ENCODE measurements at places on chromosomes 11 and 22.

DNA sequence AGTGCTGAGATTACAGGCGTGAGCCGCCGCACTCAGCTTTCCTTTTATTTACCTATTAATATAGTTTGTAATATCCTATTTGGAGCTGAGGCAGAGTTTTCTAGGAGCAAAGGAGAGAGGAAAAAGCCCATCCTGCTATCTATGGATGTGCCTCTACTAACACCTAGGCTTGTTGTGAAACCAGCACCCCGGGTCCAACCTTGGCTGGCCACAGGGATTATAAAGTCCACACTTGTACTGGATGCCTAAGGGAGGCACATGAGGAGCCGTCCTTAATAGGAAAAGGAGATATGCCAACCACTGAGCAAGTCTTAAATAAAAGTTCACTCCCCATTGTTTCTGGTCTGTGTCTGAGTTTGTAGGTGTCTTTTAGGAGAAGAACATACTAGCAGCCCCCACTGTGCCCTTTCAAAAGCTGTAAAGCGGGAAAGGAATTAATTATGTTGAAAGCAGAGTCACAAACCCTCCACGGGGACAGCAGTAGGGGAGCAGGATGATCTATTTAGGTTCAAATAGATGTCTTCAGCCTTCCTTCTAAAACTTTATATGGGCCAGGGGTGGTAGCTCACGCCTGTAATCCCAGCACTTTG is 29.3 kb downstream of the RRP7A start:
- DNase-seq = no peak

DNA sequence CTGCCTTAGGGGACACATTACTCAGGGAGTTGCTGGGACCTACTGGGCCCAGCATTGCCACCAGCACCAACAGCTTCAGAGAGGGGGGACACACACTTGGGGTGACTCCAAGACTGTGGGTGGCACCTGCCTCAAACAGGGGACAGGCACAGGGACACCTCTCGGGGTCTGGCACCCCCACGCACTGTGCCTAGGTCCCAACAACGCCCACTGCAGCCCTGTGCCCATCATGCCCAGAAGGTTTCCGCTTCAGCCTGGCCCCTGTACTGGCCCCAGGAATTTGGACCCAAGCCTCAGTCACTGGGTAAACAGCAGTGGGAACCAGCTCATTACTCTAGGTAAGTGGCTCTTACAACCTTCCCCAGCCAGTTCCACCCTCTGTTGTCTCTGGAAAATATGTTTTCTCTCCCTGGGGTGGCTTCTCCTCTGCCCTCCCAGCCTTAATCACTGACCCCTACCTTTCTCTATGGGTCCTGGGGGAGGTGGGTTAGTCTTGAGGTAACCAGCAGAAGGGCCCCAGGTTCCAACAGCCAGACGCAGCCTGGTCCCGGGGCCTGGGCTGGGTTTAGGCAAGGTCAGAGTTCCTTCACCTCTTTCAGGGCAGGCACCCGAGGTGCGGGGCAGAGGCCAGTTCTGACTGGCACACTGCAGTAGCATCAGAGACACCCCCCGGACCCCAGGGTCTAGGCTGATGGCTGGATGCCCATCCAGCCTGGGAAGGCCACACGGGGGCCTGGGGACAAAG is 123.6 kb downstream of the MED15 start:
- DNase-seq = no peak

DNA sequence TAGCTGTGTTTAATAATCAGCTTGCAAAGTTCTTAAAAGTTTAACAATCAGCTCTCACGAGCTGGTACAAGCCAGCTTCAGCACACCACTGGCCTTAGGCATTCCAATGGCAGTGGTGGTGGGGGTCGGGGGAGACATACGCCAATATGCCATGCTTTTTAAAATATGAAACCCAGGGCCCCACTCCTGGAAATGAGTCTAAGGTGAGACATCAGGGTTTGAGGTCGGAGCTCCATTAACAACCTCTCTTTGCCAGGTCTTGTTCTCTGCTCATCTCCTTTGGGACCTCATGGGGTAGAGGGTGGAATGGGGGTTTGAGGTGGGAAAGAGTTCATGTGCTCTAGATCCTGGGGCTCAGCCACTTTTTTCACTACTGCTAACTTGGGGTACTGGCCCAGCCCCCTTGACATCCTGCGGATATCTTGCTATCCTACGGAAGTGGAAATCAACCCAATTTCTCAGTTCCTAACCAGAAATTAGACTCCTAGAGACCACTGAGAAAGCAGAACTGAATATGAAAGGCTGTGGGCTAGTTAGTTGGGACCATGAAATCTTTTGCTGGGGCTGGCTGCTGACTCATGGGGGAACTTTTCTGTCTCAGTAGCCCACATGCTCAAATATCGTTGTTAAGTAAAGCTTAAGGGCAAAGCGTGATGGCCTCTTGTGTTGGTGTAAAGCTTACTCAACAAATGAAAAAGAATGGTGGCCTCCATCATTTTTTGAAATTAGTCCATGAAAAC is 90.1 kb downstream of the PDHX start:
- peak; percentile 85 for DNase-seq

- DNase-seq = no peak
These were observed 5.7 kb downstream of the APOBEC3D start for GRCh38 chr22:39026509-39027150.

DNA sequence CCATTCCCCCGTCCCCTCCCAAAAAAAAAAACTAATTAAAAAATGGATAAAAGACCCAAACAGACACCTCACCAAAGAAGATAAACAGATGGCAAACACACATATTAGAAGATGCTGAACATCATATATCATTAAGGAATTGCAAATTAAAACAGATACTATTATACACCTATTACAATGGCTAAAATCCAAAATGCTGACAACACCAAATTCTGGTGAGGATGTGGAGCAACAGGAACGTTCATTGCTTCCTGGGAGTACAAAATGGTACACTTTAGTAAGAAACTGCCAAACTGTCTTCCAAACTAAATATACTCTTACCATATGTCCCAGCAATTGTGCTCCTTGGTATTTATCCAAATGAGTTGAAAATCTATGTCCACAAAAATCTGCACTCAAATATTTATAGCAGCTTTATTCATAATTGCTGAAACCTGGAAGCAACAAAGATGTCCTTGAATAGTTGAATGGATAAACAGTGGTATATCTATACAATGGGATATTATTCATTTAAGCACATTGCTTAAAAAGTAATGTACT is 19.9 kb downstream of the NAGA start:
- no peak for DNase-seq

DNA sequence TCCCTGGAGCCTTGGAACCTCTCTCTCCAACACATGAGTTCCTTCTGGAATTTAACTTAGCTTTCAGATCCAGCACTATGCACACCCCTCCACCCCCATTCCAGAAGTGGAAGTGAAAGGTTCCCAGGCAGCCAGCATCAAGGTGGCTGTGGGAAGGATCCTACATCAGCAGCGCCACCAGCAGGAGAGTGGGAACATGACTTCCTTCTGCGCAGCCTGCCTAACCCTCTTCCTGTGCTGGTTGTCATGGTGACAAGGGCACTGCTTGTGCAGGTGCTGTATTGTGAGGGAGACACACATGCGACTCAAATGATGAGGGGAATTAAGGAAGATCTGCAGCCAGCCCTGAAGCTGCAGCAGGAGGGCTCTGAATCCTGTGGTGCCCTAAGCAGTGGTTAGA is 904.5 kb upstream of the API5 start:
- DNase-seq = no peak

DNA sequence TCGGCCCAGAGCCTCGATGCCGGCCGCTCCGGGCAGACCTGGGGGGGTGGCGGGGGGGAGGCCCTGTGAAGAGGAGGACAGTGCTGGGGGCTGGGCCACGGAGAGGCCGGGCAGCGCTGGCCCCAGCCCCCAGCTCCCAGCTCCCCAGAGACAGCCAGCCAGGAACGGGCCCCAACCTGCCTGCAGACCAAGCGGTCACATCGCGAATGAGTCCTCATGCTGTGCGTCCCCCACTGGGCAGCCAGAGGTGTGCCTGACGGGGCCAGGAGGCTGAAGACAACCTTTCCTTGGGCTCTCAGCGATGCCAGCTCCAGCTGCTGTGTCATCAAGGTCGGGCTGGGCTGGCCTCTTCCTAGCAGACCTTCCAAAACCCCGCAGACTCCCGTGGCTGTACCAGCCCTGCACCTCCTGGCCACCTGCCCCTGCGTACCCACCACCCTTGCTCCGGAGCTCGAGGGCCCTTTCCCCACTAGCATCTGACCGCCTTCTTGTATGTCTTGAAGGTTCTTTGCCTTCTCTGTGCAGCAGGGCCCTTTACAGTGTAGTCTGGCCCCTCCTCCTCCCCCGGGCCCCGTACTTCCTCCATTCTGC is 88.4 kb downstream of the CDKN1C start:
- no peak for DNase-seq

DNA sequence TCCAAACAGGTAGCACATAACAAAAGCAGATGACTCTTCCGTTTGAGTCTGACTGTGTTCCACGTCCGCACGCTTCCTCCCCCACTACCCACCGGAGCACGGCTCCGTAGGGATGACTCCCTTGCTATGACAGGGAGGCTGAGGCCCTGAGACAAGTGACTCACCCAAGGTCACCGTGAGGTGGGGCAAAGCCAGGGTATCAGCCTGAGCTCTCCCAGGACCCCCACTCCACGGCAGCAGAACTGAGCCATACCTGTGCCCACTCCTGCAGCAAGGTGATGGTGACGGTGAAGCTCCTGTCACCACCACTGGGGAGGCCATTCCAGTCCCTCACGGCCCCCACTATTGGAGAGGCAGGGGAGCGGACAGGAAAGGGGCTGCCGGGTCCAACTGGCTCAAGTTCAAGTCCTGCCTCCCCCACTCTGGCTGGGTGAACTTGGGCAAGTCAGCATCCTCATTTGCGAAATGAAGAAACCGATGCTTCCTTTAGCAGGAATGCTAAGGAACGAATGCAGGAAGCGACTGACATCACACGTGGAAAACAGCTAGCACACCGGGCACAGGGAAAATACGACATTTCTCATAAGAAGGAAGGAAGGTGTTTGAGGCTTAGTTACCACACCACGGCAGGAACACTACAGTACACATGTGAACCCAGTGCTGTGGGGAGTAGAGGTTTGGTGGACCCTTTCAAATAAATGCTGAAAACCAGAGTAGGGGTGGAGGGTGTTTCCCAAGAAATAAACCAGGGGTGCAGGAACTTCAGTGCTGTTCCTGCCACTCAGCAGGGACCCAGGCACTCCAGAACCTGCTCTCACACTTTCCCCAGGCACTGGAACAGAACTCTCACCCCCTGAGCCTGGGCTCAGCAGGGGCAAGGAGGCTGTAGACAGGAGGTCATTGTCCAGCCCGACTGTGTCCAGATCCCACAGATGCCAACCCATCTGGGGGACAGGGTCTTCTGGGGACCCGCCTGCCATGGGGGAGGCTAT is 32.4 kb upstream of the CBX7 start:
- no peak for DNase-seq

DNA sequence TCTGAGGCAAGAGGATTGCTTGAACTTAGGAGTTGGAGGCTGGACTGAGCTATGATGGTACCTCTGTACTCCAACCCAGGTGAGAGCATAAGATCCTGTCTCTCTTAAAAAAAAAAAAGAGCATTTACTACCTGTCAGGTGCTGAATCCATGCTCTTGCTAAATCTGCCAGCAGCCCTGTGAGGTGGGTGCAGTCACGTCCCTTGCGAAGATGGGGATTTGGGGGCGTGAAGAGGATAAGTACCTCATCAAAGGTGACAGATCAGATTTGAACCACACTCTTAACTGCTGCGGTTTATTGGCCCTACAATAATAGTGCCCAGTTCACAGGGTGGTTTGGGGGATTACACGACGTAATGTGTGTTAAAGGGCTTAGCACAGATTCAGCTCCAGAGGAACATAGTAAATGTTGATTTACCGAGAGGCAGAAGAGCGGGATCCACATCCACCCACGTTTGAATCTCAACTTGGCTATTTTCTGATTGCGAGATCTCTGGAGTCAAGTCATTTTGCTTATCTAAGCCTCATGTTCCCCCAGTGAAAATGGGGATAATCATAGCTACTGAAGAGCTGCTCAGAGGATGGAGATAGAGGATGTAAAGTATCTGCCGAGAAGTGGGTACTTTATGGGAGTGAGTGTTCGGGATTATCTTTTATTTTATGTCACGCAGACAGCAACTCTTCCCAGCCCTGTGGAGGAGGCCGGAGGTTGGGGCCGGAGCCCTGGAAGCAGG is 28.1 kb upstream of the LRRC10B start:
- DNase-seq = no peak

GRCh38 chr11:85745626-85746025 is 59.6 kb upstream of the CCDC89 start:
- DNase-seq = no peak

- no peak for DNase-seq
These were observed 5.3 kb downstream of the BIRC3 start for GRCh38 chr11:102322560-102322959.

DNA sequence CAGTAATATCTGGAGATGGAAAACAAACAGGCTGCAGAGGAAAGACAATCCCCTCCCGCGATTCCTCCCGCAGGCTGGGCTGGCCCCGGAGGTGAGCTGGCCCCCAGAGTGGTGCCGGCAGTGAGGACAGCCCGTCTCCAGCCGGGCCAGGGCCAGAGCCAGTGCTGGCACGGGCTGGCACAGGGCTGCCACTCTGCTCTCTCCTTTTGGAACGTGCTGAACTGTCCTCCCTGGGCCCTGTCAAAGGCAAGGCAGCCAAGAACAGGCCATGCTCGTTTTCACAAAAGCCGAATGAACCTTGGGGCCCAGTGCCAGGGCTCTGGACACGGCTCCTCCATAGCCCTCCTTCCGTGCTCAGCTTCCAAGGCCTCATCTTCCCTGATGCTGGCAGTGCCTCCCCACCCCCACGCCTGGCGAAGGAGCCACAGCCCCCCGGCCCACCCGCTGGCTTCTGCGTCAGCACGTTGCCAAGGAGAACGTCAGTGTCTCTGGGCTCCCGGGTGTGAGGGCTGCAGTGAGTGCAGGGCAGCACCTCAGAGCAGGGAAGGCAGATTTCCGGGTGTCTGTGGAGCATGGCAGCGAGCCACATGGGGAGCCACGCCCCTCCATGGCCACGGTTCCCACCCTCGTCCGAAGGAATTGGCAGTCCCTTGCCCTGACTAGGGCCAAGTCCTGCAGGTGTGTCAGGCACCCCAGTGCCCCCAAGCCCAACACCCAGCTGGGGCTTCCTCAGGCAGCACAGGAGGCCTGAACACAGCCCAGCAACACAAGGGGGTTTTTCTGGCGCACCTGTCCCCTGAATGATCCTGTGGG is 28.6 kb downstream of the GNAZ start:
- no peak for DNase-seq

DNA sequence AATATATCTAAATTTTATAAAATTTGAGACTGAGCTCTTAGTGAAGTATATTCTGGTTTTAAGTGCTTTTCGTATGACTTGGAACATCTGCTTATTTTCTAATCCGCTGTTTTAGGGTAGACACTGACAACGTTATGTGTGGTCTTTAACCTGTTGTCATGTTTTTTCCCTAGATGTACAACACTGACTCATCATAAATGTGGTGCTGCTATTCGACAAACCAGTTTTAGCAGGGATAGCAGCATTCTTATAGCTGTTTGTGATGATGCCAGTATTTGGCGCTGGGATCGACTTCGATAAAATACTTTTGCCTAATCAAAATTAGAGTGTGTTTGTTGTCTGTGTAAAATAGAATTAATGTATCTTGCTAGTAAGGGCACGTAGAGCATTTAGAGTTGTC is 23.8 kb upstream of the HIKESHI start:
- no peak for DNase-seq

Data from Kasumi-1 (cell line).